ENCODE measurements at places on chromosomes 16 and 17.

DNA sequence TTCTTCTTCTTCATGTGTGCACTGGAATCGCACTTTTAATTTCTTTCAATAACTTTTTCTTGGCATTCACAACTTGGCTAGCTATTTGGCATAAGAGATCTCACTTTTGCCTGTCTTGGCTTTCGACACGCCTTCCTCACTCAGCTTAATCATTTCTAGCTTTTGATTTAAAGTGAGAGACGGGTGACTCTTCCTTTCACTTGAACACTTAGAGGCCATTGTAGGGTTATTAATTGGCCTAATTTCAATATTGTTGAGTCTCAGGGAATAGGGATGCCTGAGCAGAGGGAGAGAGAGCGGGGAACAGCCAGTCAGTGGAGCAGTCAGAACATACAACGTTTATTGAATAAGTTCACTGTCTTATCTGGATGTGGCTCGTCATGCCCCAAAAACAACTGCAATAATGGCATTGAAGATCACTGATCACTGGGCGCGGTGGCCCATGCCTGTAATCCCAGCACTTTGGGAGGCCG, 200.3 kb downstream of the SEC14L1 start:
- DNase-seq: no peak

DNA sequence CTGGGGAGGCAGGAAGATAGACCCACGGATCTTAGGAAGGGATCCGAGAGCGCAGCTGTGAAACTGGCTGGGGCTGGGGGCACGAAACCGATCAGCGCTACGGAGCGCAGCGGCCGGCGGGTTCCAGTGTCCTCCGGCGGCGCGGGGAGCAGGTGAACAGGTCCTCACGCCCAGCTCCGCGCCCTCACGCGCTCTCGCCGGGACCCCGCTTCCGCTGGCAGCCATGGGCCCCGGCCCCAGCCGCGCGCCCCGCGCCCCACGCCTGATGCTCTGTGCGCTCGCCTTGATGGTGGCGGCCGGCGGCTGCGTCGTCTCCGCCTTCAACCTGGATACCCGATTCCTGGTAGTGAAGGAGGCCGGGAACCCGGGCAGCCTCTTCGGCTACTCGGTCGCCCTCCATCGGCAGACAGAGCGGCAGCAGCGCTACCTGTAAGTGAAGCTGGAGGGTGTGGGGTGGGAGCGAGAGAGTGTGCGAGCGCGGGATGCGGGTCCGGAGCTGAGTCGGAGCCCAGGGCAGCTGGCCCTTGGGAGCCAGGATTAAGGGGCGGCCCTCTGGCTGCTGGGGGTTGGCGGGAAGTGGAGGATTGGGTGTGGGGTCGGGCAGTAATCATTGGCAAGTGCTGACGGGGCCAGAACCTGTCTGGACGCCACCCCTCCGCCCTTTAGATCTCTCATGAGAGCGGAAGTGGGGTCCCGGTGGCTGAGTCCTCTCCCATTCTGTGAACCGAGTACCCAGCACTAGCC, 479 bp downstream of the ITGA3 start:
- peak; percentile 67 for DNase-seq

GRCh38 chr16:74296104-74296431, 546 bp upstream of the PSMD7 start:
- no peak for DNase-seq

- DNase-seq: no peak
Observed at GRCh38 chr16:86156155-86156554, 257.2 kb downstream of the IRF8 start.

GRCh38 chr17:76935331-76935730, 67.1 kb downstream of the MGAT5B start:
- DNase-seq: no peak

GRCh38 chr17:13690806-13691205, 89.1 kb upstream of the HS3ST3A1 start:
- DNase-seq: no peak

DNA sequence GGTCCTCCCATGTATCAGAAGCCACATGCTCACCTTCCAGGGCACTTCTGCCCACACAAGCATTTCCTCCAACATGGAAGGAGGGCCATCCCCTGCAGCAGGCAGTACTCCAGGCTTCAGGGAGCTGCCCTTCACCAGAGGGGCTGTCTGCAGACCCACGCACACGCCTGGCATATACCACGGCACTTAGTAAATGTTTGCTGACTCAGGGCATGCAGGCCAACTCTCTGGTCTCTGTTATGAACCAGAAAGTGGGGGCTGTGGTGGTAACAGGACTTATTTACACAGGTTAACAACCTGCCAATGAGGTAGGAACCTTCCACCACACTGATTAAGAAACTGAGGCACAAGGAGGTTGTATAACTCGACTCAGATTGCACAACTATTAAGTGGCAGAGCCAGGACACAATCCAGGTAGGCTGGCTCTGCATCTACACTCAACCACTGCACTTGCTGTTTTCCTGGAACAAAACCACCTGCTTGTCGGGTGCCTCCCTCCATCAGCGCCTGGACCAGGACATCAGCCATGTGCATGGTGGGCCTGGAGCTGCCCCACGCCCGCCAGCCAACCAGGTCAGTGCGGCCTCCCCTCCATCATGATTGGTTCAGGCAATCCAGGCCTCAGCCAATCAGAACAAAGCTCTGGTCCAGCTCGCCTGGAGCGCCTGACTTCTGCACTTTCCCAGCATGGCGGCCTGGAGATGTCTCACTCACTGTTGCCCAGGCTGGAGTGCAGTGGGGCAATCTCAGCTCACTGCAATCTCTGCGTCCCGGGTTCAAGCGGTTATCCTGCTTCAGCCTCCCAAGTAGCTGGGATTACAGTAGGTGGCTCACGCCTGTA, 19.2 kb downstream of the ACTG1 start:
- DNase-seq: no peak

- no peak for DNase-seq
Observed at GRCh38 chr16:81912395-81912794, 98.9 kb downstream of the SDR42E1 start.

DNA sequence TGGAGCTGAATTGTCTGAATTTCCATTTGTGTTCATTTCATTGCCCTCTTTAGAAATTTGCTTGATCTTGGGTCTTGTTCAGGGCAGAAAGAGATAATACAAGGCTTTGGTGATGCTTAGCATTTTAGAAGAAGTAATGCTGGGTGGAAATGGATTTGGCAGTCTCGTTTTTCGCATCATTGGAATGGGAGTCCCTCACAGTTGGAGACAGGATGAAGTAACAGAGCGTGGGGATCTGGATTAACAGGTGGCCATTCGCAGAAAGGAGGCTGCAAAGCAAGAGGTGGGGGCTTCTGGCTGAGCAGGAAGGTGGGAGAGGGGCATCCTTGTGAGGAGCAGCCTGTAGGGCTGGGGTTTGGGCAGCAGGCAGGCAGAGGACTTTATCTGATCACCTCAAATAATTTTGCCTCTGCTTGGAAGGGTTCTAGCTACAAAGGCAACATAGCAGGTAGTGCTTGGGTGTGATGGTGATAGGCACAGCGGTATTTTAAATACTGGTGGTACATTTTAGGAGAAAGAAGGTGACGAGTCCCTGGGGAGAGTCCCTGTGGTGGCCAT, 17.0 kb downstream of the KSR1 start:
- DNase-seq: no peak

DNA sequence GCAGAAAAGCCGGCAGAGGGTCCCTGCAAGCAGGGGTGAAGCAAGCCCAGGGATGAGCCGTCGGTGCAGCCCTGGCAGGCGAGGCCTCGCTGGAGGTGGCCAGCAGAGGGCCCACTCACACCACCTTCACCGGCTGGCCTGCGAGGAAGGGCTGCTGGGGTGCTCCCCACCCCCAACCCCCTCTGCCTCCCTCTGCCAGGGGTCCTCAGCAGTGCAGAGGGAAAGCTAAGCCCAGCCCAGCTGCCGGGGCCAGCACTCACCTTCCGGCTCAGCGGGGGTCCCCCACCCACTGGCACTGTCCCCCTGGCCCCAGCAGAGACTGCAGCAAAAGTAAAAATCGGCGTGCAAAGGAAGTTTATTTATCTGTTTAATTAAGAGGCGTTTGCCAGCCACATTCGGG, 113.4 kb downstream of the ENGASE start:
- peak; percentile 8 for DNase-seq

DNA sequence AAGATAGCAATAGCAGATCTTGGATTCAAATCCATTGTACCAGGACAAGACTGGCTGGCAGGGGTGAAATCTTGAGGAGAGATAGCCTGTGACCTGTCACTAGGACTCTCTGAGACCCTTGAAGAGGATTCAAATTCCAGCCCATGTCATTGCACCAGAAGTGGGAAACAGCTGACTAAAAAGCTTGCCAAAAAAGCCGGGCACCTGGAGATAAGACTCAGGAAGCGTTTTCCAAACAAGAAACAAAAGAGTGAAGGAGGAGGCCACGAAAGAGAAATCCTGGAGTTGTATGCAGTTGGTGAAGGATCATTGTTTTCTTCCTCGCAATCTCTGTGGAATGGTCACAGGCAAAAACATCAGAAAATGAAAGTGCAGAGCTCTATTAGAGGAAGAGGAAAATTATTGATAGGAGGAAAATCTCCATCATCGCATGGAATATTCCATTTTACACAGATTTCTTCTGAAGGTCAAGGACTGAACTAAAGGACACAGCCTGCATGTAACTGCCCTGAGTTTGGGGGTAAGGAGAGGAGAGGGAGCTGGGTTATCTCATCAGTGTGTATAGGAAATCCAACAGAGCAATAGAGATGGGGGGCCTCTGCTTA, 9.0 kb upstream of the WSB1 start:
- no peak for DNase-seq

DNA sequence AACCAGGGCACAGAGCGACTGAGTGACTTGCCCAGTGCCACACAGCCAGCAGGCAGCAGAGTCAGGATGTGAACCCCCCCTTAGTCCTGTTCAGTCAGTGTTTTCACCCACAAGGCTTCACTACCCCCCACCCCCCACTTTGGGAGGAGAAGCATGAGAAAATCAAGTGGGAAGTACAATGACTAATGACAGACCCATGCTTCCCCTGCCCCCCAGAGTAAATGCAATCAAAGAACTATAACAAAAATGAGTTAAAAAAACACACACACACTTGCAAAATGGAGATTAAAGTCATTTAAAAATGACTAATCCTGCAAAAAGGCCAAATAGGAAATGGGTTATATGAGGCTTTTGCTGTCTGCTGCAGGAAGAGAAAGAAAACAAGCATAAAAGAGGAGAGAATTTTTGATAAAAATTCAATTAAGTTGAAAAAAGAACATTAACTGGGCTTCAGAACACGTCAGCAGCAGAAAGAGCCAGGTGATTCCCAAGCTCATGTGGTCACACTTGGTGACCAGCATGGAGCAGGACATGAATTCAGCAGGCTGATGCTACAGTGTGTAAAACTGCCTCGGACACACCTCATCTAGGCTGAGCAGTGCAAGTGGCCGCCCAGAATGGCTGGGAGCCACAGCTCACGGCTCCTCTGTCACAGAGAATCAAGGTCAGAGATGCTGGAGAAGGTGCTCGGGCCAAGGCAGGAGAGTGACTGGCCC, 212.3 kb downstream of the ZNF423 start:
- DNase-seq: no peak

GRCh38 chr16:51968749-51969148, 578.2 kb downstream of the TOX3 start:
- no peak for DNase-seq

- no peak for DNase-seq
Observed at GRCh38 chr17:38551121-38551520, 54.6 kb downstream of the SRCIN1 start.

- no peak for DNase-seq
Observed at GRCh38 chr17:35438433-35438832, 6.1 kb upstream of the SLFN12 start.

- DNase-seq: no peak
Observed at GRCh38 chr17:63445571-63445953, 544 bp downstream of the CYB561 start.

DNA sequence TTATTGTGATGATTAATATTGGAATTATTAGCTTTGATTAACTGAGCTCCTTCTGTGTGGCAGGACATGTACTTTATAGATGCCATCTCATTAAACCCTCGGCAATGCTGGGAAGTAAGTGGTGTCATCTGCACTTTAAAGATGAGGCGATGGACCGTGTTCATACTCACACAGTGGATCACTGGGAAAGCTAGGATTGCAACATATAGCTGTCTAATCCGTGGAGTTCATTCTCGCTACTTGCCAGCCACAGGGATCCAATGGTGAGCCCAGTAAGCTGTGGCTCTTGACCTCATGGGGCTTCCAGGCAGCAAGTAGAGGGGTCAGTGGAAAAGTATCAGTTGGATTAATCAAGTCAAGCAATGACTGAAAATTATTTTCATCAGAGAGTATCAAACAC, 587.9 kb downstream of the CDH13 start:
- DNase-seq: no peak

DNA sequence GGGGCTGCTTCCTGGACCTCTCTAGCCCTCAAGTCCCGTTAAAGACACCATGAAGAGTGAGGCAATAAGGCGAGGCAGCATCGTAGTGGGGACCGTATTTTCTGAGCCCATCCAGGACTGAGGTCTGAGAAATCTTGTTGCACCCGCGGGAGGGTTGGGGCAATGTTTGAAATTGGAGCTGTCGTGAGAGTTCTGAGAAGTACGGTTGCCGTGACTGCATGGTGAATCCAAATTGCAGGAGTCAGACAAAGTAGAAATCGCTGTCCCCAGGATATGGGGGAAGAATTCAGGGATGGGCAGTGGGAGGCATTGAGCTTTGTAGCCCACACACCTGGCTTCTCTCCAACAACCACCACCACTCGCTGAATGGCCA, 42.0 kb upstream of the RPL38 start:
- DNase-seq: no peak

DNA sequence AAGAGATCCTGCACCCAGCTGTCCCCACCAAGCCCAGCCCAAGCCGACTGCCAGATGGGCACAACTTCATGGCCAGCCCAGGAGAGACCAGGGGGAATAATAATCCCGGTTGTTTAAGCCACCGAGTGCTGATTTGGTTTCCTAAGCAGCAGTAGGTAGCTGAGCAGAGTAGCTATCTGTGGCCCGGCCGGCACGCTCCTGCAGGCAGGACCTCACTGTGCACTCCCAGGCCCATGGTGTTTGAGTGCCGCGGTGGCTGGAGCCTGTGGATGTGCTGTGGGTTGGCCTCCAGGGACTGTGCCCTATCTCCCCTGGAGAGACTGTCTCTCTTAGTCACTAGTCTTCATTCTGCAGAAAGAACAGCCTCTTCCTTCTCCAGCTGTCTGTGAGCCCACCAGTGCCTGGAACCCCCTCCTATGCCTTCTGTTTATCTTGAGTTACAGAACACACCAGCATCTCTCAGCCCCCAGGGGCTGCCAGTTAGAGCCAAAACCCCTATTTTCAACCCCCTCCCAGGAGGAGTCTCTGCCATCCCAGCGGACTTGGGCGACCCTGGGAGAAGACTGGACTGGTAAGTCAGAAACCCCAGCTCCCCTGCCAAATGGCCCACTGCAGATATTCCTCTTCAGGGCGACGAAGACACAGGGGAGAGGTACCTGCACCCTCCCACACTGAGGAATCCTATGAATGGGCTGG, 152.0 kb downstream of the SDK2 start:
- DNase-seq: no peak

DNA sequence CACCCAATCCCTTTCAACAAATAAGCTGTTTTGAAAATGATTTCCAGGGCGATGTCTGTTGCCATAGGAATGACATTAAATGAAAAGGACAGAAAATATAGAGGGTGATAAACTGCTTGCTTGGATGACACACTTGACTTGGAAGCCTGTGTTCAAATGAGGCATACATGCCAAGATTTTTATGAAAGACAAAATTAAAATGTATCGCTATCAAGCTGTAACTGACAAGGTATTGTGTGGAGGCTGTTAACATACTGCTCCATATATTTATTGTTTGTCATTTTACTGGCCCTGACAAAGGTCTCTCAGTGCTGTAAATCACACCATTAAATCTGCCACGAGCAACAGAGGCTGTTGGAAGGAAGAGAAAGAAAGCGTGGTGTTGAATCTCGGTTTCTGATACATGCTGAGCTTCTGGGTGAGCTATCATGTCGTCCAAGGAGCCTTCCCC, 456.2 kb upstream of the SALL1 start:
- DNase-seq: no peak

All from anterior cingulate cortex (tissue), 58 donors.